Stimulated activated CD4-positive, alpha-beta T cell treated with anti-CD3 and anti-CD28 coated beads, TNF-alpha, amount 100 ng/mL, for 1 hour (primary cell): ENCODE measurements at places on chromosomes 16 and 17.

GRCh38 chr17:76053246-76054111 is 18.8 kb downstream of the SRP68 start:
- no peak for DNase-seq

GRCh38 chr17:81524865-81525159 is 3.4 kb upstream of the FSCN2 start:
- no peak for DNase-seq

DNA sequence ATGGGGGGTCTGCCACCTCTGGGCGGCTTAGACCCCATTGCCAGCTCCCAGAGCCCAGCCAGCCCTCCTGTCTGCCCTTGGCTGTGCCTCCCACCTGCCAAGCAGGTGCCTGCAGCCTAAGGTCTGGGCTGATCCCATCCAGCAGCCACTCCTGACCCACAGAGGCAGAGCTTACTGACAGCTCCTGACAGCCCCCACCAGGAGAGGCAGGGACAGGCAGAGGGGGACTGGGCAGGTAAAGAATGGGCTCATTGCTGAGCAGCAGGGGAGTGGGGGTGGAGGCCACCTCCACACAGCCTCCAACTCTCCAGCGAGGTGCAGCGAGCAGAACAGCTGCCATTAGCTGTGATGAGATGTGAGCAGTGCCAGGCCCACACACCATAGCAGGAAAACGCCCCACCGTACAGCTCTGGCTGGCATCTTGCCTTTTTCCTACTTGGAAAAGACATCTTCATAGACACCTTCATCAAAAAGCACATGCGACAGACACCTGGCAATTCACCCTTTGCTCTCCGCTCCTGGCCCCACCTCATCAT is 164.4 kb downstream of the C16orf78 start:
- DNase-seq, result no peak

DNA sequence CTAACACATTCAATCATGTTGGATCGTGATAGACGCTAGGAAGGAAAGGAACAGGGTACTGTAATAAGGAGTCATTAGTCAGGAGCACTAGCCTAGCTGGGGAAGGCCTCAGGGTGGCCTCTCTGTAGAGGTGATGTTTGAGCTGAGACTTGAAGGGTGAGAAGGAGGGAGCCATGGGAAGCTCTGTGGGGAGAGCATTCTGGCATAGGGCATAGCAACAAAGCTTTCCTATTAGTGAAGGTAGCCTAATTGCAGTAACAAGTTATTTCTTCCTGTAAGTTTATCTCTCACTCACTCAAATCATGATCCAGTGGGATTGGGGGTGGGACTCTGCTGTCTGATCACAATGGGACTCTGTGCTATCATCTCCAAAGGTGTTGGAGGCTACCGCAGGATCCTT is 16.1 kb downstream of the PLCG2 start:
- no peak for DNase-seq

GRCh38 chr16:73483934-73484711 is 436.2 kb upstream of the ZFHX3 start:
- DNase-seq, result no peak
